Dermis microvascular lymphatic vessel endothelial cell (primary cell): ENCODE measurements at places on chromosomes 2 and 18. TPM values are rescaled to one million over a fixed set of nuclear protein-coding genes. Genes with fewer than 3 reads are reported as not detected.
A peak's percentile ranks its signal among the peaks of the same experiment; 100 is the strongest.

AMER3 gene
- not detected in 2 replicates for total RNA-seq

TMEM178A gene
- 0.25 TPM in 1 of 2 replicates, not detected in the other for total RNA-seq

KCNF1 gene
- 3.6 and 8.5 TPM in 2 replicates for total RNA-seq

CREG2 gene
- 0.39 and 0.51 TPM in 2 replicates for total RNA-seq

DNER gene
- total RNA-seq = under 0.01 and 0.13 TPM in 2 replicates

- no peak for DNase-seq
Measured at GRCh38 chr2:184562532-184562931, 35.8 kb upstream of the ZNF804A start.

DNA sequence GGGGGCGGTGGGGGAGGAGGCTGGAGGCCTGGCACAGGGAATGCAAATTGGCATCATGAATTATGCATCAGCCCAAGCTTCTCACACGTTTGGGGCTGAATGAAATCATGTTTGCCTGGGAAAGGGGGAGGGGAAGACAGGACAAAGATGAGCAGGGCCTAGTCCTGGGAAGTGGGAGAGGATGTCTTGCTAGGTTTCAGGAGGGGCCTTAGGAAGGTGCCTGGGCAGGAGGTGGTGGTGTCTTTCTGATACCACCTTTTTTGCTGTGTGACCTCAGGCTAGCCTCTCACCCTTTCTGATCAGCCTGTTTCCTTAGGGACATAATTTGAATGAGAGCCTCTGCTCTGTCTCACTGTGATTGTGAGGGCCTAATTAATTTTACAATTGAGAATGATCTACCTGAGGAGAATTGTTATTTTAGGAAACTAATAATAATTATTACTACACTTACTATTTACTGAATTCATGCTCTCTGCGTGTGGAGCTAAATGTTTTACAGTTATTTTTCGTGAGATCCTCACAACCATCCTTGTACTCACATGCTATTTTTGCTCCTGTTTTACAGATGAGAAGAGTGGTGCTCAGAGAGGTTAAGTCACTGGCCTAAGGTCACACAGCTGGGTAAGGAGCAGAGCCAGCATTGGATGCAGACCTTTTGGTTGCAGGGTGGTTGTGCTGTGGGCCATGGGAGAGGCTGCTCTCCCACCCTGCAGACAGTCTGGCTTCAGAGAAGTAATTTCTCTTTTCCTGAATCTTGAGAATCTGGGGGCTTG is 39.6 kb downstream of the INHBB start:
- no peak for DNase-seq

- no peak for DNase-seq
Measured at GRCh38 chr2:188725746-188726360, 248.3 kb upstream of the COL3A1 start.

DNA sequence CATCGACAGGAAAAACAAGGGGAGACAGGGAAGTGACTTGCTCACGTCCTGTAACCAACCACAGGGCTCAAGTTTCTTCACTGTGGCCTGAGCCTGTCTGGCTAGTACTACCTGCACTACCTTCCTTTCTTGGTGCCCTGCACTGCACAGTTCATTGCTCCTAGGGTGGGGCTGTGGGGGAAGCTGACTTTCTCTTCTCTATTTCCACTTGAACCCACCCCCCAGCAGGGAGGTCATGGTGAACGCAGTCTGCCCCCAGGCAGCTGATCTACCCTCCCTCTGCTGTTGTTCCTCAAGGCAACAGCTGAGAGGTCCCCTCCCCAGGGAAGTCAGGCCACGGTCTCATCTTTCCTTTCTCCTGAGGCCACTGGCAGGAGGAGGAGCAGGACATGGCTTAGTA is 532.1 kb downstream of the SOX11 start:
- DNase-seq = no peak

- DNase-seq = peak; percentile 72
Measured at GRCh38 chr2:112201696-112202430, 53.0 kb downstream of the ZC3H8 start.

- no peak for DNase-seq
Measured at GRCh38 chr2:117621326-117621725, 193.2 kb upstream of the DDX18 start.

GRCh38 chr2:50712569-50712968 is 319.4 kb downstream of the NRXN1 start:
- no peak for DNase-seq

- DNase-seq = no peak
Measured at GRCh38 chr2:166184789-166185188, 57.0 kb upstream of the SCN1A start.

DNA sequence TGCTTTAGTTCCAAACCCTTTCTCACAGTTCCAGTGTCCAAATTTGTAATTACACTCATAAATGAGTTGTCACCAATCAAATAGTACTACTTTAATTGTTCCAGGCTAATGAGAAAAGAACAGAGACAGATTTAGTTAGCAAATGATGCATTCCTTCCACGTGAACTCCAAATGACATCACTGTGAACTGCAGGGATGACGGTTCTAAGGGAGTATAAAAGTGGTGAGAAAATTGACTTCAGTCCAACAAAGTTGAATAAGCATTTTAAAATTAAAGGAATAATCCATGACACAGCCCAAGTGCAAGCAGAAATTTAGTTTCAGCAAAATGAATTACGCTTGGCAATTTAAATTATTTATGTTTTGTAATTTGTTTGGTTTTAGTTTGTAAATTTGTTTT is 102.0 kb upstream of the LRATD1 start:
- DNase-seq = no peak

GRCh38 chr2:220002699-220003098 is 375.3 kb downstream of the SLC4A3 start:
- DNase-seq = no peak

DNA sequence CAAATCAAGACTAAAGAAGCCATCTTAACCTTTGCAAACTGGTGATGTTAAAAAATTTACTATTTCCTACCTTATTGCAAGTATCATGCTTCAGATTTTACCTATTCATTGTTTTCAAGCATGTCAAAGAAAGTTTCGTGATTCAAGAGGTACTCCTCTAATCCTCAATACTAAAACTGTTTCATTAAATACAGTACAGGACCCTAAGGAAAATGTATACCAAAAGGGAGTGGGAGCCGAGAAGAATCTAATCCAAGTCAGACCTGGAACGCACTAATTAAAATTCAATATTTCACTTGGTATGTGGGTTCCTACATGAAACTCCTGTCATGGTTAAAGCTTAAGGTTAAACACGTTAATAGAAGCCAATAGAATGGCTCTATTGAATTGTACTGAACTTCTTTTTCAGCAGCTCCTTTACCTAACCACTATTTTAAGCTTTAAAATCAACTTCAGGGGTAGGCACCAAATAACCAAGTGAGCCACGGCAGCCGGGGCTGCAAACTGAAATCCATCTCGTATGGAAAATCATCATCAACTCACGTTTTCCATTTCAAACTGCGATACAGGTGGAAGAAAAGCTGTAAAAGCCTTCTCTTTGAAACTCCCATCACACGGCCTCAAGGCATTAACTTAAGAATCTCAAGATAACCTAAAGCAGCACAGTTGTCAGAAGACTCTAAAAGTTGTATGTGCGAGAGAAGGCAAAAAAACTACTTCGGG is 188.8 kb downstream of the ZEB2 start:
- DNase-seq = no peak

- DNase-seq = no peak
Measured at GRCh38 chr18:76855594-76855993, 33.2 kb downstream of the ZNF236 start.

DNA sequence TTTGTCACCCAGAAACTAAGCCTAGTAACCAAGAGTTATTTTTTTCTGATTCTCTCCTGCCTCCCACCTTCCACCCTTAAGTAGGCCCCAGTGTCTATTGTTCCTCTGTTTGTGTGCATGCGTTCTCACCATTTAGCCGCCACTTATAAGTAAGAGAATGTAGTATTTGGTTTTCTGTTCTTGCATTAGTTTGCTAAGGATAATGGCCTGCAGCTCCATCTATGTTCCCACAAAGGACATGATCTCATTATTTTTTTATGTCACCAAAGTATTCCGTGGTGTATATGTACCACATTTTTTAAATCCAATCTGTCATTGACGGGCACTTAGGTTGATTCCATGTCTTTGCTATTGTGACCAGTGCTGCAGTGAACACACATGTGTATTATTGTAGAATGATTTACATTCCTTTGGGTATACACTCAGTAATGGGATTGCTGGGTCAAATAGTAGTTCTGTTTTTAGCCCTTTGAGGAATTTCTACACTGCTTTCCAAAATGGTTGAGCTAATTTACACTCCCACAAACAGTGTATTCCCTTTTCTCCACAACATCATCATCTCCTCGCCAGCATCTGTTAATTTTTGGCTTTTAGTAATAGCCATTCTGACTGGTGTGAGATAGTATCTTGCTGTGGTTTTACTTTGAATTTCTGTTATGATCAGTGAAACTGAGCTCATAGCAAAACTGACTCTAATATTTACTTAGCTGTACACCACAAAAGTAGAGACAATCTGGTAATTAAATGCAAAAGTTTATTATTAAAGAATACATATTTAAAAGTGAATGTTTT is 660.1 kb upstream of the SLC8A1 start:
- DNase-seq = no peak

GRCh38 chr2:239820836-239821693 is 204.1 kb downstream of the NDUFA10 start:
- no peak for DNase-seq
